ENCODE measurements at places on chromosomes 16 and 17.

- no peak for DNase-seq
Observed at GRCh38 chr16:9365370-9365728, 273.9 kb downstream of the HAPSTR1 start.

- DNase-seq, result no peak
Observed at GRCh38 chr16:719815-720446, 1.0 kb upstream of the ANTKMT start.

DNA sequence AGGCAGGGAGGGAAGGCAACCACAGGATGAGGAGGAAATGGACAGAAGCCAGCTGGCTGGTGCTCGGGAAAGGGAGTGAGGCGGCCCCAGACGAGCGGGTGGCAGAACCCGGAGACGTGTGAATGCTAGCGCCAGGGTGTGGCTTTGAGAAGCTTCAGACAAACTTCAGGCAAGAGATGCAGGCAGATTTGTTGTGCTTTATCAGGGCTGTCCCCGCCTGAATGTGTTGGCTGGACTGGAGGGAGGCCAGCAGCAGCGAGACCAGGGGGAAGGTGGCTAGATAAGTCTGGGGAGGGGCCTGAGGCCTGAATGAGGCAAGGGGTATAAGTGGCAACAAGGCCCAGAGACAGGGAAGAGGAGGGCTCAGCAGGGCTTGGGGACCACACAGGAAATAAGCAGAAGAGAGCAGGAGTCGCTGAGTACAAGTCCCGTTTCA, 22.0 kb downstream of the CAMKK1 start:
- no peak for DNase-seq

GRCh38 chr17:57861790-57862693, 12.2 kb upstream of the MRPS23 start:
- no peak for DNase-seq

DNA sequence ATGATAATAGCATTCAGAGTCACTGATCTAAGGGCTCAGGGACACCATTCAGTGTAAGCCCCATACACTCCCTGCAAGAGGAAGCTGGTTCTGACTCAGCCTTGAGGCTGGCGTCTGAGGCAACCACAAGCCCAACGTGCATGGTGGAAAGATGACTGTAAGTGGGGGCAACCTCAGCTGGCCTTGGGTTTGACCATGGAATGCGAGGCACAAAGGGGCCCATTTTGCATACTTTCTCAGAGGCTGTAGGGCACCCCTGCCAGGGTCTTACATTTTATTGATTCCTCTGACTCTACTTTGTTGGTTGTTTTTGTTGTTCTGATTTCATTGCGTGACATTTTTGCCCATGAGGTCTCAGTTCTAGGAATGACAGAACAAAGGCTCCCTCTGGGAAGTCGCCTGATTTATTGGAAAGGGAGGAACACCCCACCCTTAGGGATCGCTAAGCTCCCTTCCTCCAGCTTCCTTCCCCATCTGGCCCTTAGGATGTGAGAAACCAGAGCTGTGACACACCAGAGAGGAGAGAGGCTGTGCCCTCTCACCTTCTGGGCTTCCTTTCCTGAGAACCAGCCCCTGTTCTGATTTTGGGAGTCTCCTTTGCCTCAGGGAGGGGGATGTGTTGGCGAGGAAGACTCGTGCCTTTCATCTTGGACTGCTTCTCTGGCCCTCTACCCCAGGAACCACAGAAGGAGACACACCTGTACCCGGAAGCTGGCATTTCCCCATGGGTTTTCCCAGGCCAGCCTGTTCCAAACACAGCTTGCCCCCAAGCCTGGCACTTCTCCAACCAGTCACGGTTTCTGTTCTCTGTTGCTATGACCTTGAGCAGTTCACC, 5.6 kb upstream of the CIITA start:
- no peak for DNase-seq

DNA sequence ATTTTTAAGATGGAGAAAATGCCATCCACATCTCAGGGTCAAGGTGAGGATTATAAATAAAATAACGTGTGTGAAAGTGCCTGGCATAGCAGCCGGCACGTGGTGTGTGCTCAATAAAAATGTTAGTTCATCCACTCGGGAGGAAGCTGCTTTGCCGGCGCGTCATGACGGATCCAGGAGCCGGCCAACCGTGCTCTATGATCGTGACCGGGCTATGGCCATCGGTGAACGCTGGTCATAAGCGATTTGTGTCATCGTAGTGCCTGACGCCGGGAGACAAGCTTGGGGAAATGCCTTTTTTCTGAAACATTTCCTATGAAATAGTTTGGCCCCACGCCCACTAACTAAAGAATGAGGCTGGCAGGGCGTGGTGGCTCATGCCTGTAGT, 74.0 kb downstream of the CMC2 start:
- DNase-seq, result no peak

DNA sequence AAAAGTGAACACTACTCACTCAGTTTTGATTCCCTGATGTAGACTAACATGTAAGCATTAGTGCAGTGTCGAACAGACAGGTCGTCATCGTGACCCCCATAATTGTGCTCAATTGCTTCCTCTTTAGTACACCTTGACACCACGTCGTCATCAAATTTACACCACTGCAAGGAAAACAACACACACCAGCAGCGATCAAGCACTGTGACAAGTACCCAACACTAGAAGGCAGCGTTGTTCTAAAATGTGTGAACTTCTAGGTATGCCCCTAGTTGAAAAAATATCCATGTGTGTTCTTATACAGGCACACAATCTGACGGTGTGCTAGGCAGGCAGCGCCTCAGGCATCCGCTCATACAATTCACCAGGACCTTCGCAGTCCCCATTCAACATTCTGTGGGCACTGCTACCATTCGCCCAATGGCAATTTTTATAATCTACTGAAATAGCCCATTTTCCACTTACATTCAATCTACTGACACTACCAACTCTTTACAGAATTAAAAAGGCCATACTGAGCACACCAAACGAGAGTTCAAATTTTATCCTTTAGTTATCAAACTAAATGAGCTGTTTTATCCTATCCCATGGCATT, 23.1 kb downstream of the LITAFD start:
- no peak for DNase-seq

DNA sequence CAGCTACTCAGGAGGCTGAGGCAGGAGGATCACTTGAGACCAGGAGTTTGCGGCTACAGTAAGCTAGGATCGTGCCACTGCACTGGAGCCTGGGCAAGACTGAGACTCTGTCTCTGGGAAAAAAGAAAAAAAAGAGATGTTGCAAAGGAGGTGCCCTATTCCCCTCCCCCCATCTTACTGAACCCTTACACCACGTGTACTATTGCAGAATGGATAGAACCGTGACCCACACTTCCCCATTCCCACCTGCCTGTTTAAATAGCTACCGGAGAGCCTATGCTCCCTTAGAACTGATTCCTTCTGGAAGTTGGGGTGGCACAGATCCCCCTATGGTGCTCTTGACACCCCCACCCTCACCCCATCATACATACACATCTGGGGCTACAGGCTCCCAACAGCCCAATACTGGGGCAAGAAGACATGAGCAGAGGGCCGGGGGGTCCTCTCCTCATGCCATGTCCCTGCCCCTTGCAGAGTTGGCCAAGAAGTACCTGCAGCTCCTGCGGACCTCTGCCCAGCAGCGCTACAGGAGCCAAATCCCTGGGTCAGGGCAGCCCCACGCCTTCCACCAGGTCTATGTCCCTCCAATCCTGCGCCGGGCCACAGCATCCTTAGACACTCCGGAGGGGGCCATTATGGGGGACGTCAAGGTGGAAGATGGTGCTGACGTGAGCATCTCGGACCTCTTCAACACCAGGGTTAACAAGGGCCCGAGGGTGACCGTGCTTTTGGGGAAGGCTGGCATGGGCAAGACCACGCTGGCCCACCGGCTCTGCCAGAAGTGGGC, 35.7 kb downstream of the NLRC5 start:
- no peak for DNase-seq

DNA sequence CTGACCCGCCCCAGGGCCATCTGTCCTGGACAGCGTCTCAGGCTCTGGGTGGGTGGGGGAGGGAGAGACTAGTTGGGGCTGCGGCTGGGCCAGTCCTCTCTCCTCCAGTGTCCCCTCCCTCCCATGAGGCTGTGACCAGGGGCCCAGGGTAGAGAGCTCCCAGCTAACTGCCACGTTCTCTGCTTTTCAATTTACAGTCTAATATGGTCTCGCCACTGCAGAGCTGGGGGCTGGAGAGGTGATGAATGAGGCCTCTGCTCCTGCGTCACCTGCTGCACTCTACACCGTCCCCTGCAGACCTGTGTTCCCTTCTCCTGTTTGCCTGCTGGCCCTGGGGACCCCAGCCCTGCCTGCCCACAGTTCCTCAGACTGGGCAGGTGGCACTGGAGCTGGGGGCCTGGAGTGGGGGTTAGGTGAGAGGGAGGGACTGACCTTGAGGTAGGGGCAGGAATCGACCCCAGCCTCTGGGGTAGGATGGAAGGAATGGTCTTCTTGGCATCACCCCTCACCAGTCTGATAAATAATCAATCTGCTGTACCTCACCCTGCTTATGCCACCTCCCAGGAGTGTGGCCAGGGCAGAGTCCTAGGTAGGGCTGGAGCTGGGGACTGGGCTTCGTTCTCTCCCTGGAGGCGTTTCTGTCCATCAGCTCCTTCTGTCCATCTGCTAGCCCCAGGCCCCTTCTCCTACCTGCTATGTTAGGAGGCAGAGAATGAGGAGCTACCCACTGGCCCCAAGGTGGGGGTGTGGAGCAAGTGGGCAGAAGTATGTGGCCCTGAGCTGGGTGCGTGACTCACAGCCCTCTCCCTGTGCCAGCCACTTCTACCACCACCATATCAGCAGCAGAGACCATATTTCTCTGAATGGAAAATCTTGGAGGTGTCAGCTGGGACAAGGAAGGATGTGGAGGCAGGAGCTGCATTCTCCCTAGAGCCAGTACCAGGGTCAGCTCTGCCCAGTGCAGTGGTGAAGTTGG, 12.9 kb downstream of the SEZ6 start:
- DNase-seq, result no peak

DNA sequence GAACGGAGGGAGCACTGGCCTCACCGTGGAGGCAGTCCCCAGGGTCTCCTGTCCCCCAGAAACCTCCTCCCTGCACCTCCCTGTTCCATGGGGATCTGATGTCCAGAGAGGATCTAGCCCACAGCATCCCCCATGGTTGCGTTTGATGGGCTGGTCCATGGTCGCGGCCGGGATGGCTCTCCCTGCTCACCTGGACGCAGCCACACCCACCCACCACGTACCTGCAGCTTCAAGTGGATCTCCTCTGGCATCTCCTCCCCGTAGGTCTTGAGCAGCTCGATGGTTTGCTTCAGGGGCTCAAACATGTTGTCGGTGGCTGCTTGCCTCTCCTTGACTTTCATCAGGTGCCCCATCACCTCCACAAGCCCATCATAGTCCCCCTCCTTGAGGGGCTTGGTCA, 47.9 kb downstream of the DNAH17 start:
- no peak for DNase-seq

GRCh38 chr16:2898831-2899563, 12.7 kb upstream of the FLYWCH1 start:
- no peak for DNase-seq

DNA sequence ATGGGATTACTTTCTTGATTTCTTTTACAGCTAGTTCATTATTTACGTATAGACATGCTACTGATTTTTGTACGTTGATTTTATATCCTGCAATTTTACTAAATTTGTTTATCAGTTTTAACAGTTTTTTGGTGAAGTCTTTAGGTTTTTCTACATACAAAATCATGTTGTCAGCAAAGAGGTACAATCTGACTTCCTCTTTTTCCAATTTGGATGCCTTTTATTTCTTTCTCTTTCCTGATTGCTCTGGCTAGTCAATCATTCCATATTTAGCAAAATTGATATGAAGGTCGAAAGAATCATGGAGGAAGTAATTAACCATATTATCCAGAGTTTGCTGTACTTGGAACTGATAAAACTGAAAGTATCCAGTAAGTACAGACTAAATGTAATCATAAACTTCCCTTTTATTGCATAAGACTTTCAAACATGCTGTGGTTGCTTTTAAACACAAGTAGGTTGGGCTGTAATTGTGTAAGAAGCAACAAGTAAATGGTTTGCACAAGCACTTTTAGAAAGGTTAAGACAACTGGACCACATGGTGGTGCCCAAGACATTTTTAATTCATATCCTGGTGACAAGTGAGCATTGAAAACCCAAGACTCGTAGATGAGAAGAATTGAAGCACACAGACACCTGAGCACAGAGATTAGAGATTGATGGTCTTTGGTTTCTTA, 8.4 kb downstream of the GDE1 start:
- no peak for DNase-seq

- DNase-seq, result no peak
Observed at GRCh38 chr17:2157081-2157480, 102.2 kb downstream of the HIC1 start.

DNA sequence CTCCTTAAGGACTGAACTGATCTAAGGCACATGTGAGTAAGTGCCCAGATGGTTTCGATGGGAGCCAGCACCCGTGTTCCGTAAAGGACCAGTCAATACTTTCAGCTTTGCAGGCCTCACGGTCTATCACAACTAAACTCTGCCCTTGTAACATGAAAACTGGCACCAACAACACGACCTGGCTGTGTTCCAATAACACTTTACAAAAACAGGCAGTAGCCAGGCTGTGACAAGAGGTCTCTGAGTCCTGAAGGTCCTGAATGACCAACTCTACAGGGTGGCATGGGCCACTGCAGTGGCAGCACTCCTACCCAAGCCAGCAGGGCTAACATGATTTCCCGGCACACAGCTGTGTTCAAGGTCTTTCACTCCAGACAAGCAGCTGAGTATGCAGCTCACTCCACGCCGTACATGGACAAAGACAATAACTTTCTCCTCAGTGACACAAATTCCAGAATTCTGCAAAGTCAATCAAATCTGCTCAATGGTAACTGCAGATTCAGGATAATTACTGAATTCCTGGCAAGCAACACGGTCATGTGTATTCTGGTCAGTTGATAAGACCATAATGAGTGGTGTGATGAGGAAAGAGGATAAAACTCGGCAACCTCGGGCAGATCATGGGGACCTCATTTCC, 15.3 kb downstream of the NPLOC4 start:
- no peak for DNase-seq

GRCh38 chr16:83268169-83268568, 539.6 kb upstream of the HSBP1 start:
- no peak for DNase-seq

DNA sequence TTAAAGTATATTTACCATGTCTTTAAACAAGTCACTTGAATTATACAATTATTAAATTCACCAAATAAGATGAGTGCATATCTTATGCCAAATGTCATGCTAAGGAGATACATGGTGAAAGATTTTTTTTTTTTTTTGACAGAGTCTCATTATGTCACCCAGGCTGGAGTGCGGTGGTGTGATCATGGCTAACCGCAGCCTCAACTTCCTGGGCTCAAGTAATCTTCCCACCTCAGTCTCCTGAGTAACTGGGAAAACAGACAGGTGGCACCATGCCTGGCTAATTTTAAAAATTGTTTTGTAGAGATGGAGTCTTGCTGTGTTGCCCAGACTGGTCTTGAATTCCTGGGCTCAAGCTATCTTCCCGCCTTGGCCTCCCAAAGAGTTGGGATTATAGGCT, 149.0 kb upstream of the GOT2 start:
- DNase-seq, result no peak
